AML-193 (cell line): ENCODE measurements at places on chromosomes 7 and 10.

DNA sequence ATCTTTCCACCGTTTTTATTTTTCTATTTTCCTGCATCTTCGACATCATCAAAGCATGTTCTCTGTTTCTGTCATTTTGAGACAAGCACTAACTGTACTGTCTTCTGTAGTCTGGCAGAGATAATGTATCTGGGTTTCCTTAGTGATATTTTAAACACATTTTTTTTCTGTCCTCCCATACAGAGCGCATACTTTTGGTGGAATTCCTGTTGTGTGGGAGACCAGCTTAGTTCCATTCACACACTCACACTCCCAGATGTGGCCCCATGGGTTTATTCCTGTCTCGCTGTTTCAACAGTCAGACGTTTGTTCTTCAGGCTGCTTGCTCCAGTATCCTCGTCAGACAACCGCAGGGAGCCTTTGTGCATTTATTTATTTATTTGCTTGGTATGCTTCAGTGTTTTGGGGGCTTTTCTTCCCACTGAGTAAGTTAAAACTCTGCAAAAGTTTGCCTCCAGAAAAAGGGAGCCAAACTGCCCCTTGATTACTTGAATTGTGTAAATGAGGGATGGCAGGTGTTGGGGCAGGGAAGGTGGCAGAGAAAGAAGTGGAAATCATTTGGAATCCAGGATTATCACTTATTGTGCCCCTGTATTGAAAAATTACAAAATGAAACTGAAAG is 456.8 kb upstream of the KLF6 start:
- no peak for DNase-seq

DNA sequence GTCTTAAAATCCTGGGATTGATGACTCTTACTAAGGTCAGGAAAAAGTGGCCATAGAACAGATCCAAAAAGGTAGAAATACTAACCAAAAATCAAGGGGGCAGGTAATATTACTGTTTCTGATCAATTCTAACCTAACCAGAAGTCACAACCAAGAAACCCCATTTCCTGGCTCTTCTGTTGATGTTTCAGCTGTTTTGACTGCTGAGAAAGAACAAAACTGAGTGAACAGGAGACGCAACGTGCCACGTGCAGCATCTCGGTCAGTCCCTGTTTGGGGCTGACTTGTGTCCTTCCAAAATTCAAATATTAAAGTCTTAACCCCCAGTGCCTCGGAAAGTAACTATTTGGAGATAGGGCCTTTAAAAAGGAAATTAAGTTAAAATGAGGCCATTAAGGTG is 56.8 kb downstream of the JAZF1 start:
- DNase-seq: no peak

DNA sequence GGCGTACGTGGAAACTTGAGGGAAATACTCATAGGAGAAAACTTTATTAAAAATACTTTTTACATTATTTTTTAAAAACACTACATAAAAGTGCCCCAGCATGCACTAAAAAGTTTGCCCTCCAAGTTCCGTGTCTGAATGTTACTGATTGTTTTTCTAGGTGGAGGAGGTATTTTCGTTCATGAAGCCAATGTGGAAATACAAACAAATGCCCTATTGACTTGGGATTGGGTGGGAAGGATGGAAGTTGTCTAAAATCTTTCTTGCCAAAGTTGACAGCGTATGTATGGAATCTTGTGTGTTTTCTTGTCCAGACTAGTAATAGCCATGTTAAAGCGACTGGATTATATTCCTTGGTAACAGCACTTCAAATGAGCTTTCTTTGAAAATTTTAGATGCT is 1.2 kb downstream of the PROSER2 start:
- no peak for DNase-seq

- peak; percentile 47 for DNase-seq
These were observed 745.1 kb upstream of the LRRTM3 start for GRCh38 chr10:66180581-66181318.

DNA sequence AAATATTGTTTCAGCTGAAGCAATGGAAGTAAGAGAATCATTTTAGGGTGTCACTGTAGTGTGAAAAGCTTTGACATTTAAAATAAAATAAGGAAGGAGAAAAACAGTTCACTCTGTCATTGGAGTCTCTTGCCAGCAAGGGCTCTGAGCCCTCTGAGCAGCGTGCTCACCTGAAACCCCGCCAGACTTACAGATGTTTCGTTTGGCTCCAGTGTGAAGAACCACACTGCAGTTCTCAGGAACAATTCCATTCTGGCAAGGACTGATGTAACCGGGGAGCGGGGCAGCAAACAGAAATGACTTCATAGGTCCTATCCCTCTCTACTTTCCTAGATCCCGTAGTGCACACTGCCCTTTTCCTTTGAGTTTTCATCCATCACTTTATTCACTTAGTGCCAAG is 164.3 kb downstream of the CELF2 start:
- DNase-seq: no peak

DNA sequence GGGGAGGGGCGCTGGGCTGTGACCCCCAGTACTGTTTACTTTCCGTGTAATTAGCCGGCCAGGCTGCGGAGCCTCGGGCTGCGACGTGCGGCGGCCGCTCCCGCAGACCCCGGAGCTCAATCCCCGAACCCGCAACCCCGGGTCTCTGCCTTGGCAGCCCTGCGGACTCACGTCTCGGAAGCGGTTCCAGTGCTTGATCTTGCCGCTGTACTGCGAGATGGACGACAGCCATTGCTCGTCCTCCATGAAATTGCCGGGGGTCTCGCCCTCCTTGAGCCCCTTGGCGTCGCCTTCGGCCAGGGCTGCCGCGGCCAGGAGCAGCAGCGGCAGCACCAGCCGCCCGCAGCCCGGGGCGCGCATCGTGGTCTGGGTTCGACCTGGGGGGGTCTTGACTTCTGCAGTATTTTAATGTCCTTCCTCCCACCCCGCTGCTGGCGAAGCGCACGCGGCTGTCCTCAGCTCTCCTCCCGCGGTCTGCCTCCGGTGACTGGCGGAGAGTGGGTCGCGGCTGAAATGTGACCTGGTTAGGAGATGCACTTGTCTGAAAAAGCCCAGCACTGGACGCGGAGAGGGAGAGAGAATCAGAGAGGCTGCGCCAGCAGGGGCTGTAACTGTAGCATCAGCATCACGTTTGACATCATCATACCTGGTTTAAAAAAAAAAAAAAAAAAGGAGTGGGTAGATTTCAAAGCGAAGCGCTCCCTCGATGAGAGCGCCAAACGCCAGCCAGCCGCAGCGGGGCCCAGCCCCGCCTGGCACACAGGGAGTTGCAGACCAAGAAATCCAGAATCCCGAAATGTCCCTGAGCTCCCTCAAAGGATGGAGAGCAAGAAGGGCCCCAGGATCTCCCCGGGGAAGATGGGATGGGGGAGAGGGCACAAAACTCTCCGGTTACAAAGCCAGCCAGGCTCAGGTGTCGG is at the start of gene SPOCK2:
Gene SPOCK2 (minus strand): TSS at position 583 of the 920 bp plus-strand sequence. CDS start 223 bp downstream, at position 360.
- no peak for DNase-seq

- peak; percentile 69 for DNase-seq
These were observed 21.2 kb upstream of the RAMP3 start for GRCh38 chr7:45136106-45137060.

GRCh38 chr10:36173364-36173763 is 531.3 kb upstream of the FZD8 start:
- no peak for DNase-seq

DNA sequence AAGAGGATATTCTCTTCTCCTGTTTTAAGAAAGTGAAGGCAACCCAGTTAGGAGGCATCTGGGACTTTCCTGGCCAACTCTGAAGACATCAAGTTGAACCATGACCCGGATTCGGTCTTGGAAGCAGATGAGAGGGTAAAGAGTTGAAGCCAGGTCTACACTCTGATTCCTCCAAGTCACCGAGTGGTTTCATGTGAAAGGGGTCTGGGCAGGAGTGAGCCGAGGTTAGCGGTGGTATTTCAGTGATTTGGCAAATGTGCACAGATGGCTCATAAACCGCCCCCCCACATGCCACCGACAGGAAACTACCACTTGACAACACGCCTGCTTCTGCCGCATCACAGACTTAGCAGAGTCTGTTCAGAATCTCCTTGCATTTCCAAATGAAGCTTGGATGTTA is 11.4 kb upstream of the REPIN1 start:
- DNase-seq: no peak

DNA sequence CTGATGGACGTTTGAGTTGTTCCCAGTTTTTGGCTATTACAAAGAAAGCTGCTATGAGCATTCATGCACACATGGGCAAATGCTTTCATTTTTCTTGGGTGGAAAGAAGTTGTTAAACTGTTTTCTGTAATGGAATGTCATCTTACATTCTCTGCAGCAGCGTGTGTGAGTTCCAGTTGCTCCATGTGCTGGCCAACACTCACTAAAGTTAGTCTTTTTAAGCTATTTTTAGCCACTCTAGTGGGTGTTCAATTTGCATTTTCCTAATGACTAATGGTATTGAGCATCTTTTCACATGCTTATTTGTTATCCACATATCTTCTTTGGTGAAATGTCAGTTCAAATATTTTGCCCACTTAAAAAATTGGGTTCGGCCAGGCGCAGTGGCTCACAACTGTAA is 82.8 kb upstream of the COL13A1 start:
- DNase-seq: no peak

GRCh38 chr10:52245547-52245946 is 68.5 kb upstream of the DKK1 start:
- no peak for DNase-seq

- no peak for DNase-seq
These were observed 168.3 kb upstream of the PPP1R3A start for GRCh38 chr7:114086914-114087652.

DNA sequence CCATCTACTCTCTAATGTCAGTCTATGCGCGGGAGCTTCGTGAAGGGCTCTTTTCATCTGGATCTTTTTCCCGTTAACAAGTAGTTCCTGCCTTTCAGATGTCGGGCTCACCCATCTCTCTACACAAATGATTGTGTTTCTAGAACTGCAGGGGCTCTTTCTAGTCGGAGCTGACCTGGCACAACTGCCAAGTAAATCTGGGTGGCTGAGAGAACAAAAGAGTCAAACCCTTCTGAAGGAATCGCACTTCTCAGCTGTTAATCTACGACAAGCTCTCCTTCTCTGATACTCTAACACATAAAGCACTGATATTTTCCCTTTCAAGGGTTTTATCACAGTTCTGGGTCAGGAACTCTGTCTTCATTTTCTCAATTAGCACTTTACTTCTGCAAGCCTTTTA is 144.7 kb downstream of the NRP1 start:
- no peak for DNase-seq

- peak; percentile 19 for DNase-seq
These were observed 6.5 kb downstream of the SNX8 start for GRCh38 chr7:2307690-2308107.

DNA sequence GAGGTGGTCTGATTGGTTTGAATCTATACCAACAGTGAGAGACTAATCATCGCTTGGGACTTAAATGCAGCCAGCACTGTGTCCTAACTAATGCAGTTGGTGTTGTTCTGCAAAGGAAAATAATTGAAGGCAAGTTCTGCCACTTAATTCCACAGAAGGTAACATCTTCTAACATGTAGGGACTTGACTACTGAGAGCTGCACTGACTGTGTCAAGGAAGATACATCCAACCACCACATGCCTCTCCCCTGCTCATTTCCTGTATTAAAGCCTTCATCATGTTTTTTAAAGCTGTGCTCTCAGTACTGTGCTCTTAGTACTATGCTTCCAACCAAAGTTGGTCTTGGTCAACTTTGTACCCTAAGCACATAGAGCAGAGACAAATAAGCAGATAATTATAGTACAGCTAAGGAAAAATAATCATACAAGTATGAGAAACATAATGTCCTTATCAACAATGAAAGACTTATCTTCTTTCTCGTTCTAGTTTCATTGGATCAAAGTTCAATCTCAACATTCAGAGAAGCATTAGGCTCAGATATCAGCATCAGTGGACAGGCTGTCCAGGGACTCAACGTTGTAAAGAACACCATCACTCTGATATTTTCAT is 2.8 kb upstream of the CYP3A4 start:
- no peak for DNase-seq

DNA sequence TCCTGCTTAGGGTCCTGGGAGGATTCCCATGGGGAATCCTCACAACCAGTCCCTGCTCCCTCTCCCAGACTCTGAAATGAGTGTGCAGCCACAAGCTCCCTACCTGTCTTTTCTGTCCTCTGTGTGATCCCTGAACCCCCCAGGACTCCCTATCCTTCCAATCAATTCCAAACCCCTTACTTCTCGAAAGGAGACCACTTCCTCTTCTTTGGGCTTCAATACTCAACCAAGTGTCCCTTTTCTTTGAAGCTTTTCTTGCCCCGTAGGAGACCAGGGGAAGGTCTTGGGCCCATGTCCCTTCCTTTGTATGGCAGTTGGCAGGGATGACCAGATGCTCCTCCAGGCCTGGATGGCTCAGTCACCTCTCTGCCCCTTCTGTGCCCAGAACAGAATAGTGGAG is 1.7 kb downstream of the AEBP1 start:
- DNase-seq: no peak

DNA sequence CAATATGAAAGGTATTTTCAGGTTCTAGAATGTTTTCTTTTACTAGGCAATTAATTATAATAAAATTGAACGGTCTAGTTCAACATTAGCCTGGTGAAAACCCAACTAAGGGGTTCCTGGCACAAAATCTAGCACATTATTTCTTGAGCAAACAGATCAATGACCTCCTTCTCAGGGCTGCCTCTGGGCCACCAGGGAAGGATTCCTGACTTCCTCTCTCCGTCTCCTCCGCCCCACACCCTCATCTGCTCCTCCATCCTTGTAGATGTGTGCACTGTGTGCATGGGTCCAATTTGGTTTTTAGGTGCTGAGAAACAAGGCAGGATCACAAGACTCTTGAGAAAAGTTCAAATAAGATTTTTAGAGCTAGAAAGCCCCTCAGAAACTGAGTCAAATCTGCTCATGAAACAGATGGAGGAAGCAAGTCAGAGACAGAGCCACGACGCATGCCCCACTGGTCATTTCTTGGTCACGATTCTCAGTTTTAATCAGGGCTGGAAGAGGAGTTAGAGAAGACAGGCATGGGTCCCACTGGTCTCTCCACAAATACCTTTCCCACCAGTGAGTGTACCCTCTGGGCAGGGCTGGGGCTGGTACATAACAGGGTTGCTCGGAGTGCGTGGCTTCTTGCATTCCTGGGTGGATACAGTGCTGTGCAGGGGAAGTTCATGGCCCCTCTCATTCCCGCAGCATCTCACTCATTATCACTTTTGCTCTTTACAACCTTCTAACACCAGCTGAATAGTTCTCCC is 3.8 kb downstream of the TRPV6 start:
- no peak for DNase-seq

- DNase-seq: peak; percentile 24
These were observed 16.3 kb downstream of the SGMS1 start for GRCh38 chr10:50607356-50607925.

DNA sequence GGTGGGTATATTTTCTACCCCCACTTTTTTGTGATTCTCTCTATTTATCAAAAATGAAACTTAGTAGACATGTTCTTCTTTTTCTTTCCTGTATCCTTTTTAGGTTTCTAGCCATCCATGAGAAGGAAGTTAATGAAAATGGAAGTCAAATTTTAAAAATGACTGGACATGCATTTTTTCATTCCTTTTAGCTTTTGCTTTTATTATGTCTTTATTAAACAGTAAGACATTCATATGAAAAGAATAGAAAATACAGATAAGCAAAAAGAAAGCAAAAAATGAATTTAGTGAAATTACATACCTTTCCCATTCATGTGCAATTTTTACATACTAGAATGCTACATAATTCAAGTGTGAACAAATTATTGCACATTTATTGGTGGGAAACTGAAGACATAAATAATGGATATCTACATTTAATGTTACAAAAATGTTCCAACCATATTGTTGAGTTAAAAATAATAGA is 88.7 kb downstream of the CPED1 start:
- DNase-seq: no peak
